ENCODE measurements at places on chromosomes 16 and 17.

DNA sequence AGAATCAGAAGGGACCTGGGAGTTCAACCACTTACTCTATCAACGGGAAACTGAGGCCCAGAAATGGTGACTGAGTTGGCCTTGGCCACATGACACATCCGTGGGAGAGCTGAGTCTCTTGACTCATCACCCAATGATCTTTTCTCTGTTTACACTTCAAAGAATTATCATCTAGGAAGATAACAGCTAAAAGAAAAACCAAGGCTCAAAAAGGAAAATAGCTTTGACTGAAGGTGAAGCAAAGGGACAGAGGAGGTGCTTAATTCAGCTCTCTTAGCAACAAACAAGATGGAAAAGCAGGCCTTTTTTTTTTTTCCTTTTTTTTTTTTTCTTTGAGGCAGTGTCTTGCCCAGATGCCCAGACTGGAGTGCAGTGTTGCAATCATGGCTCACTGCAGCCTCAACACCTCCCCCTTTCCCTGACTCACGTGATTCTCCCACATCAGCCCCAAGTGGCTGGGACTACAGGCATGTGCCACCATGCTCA, 16.7 kb downstream of the ERCC4 start:
- no peak for DNase-seq

DNA sequence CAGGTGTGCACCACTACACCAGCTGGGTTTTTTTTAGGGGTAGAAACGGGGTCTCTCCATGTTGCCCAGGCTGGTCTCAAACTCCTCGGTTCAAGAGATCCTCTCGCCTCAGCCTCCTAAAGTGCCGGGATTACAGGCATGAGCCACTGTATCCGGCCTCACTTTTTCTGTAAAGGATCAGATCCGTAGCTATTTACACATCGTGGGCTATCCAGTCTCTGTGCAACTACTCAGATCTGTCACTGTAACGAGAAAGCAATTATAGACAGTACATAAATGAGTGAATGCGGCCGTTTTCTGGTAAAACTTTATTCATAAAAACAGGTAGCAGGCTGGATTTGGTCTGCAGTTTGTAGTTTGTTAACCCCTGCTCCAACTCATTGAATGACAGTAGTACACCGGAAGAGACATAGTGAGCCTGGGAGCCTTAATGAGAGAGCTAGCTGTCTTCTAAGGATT, 44.5 kb downstream of the VMP1 start:
- DNase-seq: no peak

GRCh38 chr16:27238591-27238990, 30.0 kb downstream of the NSMCE1 start:
- DNase-seq: no peak

- no peak for DNase-seq
Observed at GRCh38 chr17:27306276-27306835, 12.4 kb downstream of the WSB1 start.

- DNase-seq: no peak
Observed at GRCh38 chr16:86882586-86883280, 304.4 kb downstream of the FOXL1 start.

- no peak for DNase-seq
Observed at GRCh38 chr17:16932156-16932555, 39.8 kb downstream of the TNFRSF13B start.

GRCh38 chr16:27472091-27473020, 70.4 kb downstream of the IL21R start:
- DNase-seq: no peak

DNA sequence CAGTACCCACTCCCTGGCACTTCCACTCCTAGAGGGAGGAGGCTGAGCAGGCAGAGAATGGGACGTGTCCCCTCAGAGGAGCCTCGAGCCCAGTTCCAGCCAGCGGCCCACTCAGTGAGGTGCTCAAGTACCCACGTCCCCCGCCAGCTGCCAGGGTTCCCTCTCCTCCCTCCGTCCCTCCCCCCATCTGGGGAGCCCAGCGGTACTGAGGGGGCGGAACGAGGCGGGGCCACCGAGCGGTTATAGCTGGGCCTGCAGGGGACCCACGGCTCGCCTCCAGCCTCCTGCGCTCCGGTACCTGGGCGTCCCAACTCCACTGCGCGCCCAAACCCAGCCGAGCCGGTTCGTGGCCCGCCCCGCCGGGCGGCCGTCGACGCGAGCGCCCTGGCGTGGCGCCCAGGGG, at the start of gene NPW:
TSS of gene NPW (plus strand) at position 268 of the 403 bp plus-strand sequence.
- DNase-seq: no peak

GRCh38 chr16:29825145-29826044, 5.1 kb downstream of the MVP start:
- DNase-seq: no peak

Measured in renal pelvis (tissue), 12 donors.